ENCODE measurements at places on chromosomes 12 and 14.
A peak's percentile ranks its signal among the peaks of the same experiment; 100 is the strongest.

GRCh38 chr14:100193417-100194357, 34.2 kb upstream of the DEGS2 start:
- H3K27me3 ChIP-seq = no peaks in the 10 kb centered on the region
- peaks cover 6% of the 10 kb centered on the region for H3K4me1 ChIP-seq
- 0 out of 2 replicates have a peak overlapping the region, but pooled peaks have one; percentile 6 for H3K27ac ChIP-seq
- peak overlapping the region; percentile 53 for H3K4me3 ChIP-seq

DNA sequence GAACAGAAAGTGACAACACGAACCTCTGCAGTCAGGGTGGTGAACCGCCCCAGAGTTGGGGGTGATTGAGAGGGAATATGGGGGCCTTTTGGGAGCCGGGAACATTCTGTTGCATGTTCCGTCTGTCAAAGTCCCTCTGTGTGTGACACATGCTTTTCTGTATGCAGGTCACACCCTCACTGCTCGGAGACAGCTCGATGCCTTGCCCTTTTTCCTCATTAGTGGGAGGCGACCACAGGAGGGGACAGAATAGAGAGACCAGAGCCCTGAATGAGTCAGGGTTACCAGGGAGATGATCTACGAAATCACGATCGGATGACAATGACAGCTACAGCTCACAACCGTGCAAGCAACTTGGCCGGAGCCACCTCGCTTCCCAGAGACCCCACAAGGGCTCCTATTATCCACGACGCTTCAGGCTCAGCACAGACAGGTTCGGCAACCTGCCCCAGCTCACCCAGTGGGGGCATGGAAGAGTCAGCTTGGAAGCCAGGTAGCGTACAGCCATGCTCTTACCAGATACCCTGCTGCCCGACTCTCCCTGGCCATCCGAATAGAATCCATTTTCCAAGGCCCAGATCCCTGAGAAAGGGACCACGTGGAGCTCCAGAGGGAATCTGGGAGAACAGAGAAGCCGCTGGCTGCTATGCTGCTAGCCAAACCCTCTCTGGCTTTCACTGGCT, 38.8 kb downstream of the TESC start:
- no peak overlapping the region for H3K4me3 ChIP-seq
- H3K4me1 ChIP-seq = no peaks in the 10 kb centered on the region
- no peak overlapping the region for H3K27ac ChIP-seq
- H3K36me3 ChIP-seq = no peaks in the 10 kb centered on the region
- peaks cover 10% of the 10 kb centered on the region for H3K27me3 ChIP-seq
- DNase-seq = no peak

- DNase-seq = peak; percentile 20
- no peaks in the 10 kb centered on the region for H3K27me3 ChIP-seq
- H3K27ac ChIP-seq = no peak overlapping the region
- H3K36me3 ChIP-seq = peaks cover 36% of the 10 kb centered on the region
- H3K4me1 ChIP-seq = 0 out of 2 replicates have a peak, but pooled peaks cover 8% of the 10 kb centered on the region
Measured at GRCh38 chr14:35114036-35114435, 7.8 kb downstream of the PPP2R3C start.

DNA sequence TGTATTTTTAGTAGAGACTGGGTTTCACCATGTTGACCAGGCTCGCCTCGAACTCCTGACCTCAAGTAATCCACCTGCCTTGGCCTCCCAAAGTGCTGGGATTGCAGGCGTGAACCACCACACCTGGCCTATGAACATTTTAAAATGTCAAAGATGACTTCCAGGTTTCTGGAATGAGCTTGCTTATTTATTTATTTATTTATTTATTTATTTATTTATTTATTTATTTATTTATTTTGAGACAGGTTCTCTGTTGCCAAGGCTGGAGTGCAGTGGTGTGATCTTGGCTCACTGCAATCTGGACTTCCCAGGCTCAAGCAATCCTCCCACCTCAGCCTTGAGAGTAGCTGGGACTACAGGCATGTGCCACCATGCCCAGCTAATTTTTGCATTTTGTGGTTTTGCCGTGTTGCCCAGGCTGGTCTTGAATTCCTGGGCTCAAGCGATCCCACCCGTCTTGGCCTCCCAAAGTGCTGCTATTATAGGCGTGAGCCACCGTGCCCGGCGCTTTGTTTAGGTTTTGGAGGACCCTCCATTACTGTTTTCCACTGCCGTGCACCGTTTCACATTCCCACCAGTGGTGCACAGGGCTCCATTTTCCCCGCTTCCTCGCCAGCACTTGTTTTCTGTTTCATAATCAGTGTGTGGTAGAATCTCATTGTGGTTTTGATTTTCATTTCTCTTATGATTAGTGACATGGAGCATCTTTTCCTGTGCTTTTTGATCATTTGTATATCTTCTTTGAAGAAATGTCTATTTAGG, 6.4 kb upstream of the CFAP251 start:
- no peak for DNase-seq
- no peaks in the 10 kb centered on the region for H3K4me1 ChIP-seq
- H3K27me3 ChIP-seq = no peaks in the 10 kb centered on the region
- peaks cover 28% of the 10 kb centered on the region for H3K36me3 ChIP-seq

DNA sequence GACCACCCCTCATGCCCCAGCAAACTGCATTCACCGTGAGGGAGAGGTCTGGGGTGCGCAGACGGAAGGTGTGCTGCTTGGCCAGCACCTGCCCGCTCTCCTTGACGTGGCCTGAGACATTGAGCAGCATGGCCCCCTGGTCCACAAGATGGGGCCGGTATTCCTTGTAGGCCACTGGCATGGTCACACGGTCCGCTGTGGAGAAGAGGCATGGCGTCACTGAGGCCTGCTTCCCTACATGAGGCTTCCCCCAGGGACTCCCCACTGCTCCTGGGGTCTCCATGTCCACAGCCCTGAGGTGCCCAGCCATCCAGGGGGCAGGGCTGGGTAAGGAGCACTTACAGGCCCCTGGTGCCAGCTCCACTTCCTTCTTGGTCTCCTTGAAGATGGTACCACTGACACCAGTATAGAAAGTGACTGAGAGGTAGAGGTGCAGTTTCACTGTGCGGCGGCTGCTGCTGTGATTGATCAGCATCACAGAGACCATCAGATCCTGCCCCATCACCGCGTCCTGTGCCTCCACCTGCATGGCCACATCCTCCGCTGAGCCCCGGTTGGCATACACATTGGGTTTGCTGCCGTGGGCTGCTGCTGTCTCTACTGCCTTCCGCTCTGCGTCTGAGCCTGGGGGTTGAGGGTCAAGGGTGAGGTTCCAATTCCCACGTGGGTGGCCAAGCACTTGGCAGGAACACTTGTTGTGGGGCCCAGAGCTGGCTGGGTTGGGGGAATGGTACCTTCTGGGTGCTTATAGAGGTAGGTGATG, 8.2 kb downstream of the TGM1 start:
- no peaks in the 10 kb centered on the region for H3K36me3 ChIP-seq
- no peaks in the 10 kb centered on the region for H3K27me3 ChIP-seq
- no peak overlapping the region for H3K27ac ChIP-seq
- DNase-seq = no peak

GRCh38 chr12:113120670-113121370, 14.7 kb downstream of the RASAL1 start:
- no peak for DNase-seq
- no peak overlapping the region for H3K4me3 ChIP-seq
- no peaks in the 10 kb centered on the region for H3K36me3 ChIP-seq
- H3K4me1 ChIP-seq = no peaks in the 10 kb centered on the region
- 0 out of 2 replicates have a peak, but pooled peaks cover 12% of the 10 kb centered on the region for H3K27me3 ChIP-seq

GRCh38 chr12:12039897-12040296, 30.8 kb upstream of the BCL2L14 start:
- no peak overlapping the region for H3K27ac ChIP-seq
- no peak for DNase-seq
- H3K27me3 ChIP-seq = no peaks in the 10 kb centered on the region
- no peaks in the 10 kb centered on the region for H3K36me3 ChIP-seq
- no peak overlapping the region for H3K4me3 ChIP-seq

DNA sequence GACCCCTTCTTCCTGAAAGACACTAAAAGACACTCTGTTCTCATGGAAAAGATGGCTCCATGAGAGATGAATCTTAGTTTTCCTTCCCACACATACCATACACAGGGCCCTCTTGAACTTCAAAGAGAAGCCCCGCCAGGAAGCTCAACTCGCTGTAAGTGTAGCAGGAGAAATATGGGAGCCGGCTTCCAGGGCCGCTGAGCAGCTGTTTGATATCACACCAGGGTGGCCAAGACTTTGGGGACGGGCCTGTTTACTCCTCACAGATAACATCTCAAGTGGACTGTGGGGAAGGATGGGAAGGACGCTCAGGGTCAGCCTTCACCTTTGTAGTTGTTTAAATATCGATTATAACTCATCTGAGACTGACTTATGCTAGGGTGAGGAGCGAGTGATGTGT, 235.5 kb upstream of the TBX3 start:
- no peak for DNase-seq
- H3K4me3 ChIP-seq = no peak overlapping the region
- H3K27ac ChIP-seq = peak overlapping the region; percentile 29
- H3K27me3 ChIP-seq = no peaks in the 10 kb centered on the region

GRCh38 chr14:73759183-73759713, 45.1 kb upstream of the PNMA1 start:
- H3K4me1 ChIP-seq = peaks cover 47% of the 10 kb centered on the region
- H3K27ac ChIP-seq = peak overlapping the region; percentile 94
- DNase-seq = peak; percentile 82
- peak overlapping the region; percentile 80 for H3K4me3 ChIP-seq

DNA sequence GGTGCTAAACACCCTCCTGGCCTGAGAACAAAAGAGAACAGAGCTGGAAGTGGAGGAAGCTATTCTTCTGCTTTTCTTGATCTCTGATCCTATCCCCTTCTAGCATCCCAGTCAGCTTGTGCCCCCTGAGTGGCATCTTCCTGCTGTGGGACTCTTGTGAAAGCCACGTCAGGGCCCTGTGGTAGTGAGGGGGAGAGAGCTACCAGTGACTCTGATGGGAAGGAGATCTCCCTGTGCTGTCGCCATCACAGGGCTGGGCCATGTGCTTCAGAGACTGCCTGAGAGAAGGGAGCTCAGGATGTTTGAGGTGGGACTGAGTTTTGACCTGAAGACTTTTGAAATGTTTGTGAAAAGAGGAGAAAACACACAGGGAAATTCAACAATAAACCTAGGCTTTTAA, 107.6 kb upstream of the FUT8 start:
- H3K36me3 ChIP-seq = no peaks in the 10 kb centered on the region
- H3K4me1 ChIP-seq = peaks cover 12% of the 10 kb centered on the region
- H3K4me3 ChIP-seq = no peak overlapping the region
- no peak for DNase-seq

DNA sequence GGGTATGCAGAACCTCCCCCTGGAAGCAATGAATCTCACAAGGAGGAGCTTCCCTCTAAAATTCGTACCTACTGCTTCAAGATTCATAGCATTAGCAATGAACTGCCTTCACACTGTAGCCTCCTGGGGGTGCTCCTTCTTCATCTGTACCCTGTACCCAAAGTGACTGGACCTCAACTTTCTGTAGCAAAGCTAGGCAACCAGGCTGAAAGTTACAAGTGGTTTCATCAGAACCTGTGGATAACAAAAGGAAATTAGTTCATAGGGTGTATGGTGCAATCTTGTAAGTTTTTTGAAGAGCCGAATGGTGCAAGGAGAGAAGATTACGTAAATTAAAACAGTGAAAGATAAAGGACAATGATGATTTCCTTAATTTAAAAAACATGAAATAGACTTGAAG, 1541.7 kb upstream of the FLRT2 start:
- H3K27me3 ChIP-seq = no peaks in the 10 kb centered on the region
- no peak for DNase-seq
- H3K4me1 ChIP-seq = no peaks in the 10 kb centered on the region
- H3K27ac ChIP-seq = no peak overlapping the region
- no peak overlapping the region for H3K4me3 ChIP-seq

DNA sequence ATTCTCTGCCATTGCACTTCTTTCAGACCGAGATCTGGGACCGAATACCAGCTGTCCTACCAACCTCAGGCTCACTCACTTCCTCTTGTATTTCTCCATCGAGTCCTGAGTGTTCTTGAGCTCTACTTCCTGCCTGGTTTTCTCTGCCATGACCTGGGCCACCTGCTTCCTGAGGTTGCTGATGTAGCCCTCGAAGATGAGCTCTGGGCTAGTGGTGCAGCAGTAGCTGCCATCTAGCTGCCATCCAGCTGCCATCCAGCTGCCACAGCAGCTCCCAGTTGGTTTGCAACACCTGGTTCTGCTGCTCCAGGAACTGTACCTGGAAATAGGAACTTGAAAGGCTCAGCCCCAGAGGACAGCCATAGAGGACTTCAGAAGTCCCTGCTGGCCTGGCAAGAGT, 15.0 kb upstream of the KRT73 start:
- H3K4me1 ChIP-seq = no peaks in the 10 kb centered on the region
- H3K27me3 ChIP-seq = peaks cover 37% of the 10 kb centered on the region
- H3K27ac ChIP-seq = no peak overlapping the region
- H3K36me3 ChIP-seq = no peaks in the 10 kb centered on the region
- DNase-seq = no peak

DNA sequence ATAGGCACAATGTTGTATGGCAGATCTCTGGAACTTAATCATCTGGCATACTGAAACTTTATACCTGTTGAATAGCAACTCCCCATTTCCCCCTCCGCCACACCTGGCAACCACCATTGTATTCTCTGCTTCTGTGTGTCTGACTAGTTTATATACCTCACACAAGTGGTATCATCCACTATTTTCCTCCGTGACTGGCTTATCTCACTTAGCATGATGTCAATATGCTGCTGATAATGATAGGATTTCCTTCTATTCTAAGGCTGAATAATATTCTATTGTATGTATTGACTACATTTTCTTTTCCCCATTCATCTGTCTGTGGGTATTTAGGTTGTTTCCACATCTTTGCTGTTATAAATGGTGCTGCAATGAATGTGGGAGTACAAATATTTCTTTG, 21.5 kb downstream of the BRMS1L start:
- no peaks in the 10 kb centered on the region for H3K27me3 ChIP-seq
- H3K4me1 ChIP-seq = no peaks in the 10 kb centered on the region

DNA sequence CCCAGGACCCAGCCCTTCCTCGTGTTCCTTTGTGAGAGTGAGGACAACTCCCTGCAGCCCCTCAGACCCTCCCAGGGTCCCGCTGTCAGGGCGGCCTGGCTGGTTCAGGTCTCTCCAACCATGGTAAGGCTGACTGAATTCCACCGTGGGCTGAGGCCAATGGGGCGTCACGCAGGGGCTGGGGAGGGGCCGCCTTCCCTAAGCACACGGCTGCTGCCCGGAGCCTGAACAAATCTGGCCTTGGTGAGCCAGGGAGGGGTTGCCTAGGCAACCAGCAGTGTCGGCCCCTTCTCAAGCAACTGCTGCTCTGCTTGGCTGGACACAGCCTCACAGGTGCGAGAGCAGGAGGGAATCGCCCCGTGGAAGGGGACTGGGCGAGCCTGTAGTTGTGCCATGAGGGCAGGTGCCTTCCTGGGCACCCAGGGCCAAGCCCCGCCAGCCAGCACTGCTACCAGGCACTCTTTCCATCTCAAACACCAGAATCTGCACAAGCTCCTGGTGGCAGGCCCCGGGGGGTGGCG, 37.0 kb upstream of the GALNT9 start:
- no peak overlapping the region for H3K27ac ChIP-seq
- no peaks in the 10 kb centered on the region for H3K4me1 ChIP-seq
- DNase-seq = no peak

GRCh38 chr14:47606566-47606965, 68.8 kb downstream of the MDGA2 start:
- no peaks in the 10 kb centered on the region for H3K4me1 ChIP-seq
- no peak overlapping the region for H3K4me3 ChIP-seq
- no peak overlapping the region for H3K27ac ChIP-seq

Data from GM23248 (cell line).